ENCODE measurements at places on chromosomes 7 and 10.

DNA sequence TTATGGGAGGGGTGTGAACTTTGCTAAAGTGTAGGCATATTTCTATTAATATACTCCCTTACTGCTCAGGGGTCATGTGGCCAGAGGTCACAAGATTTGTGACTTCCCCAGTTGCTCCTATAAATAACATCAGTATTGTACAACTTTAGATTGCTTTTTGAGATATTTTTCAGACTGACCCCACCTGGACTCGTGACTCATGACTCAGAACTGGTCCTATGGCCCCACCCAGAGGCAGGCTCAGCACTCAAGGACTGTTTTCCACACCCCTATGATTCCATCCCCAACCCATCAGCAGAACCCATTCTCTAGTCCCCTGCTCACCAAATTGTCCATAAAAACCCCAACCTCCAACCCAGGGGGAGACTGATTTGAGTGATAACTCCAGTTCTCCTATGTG lies 2.7 kb upstream of the CUL2 start:
- H3K4me3 ChIP-seq: no peak overlapping the region
- no peak overlapping the region for H3K27ac ChIP-seq
- H3K27me3 ChIP-seq: no peaks in the 10 kb centered on the region
- H3K4me1 ChIP-seq: no peaks in the 10 kb centered on the region
- DNase-seq: no peak
- H3K36me3 ChIP-seq: no peaks in the 10 kb centered on the region

GRCh38 chr7:114554781-114555537 lies 140.3 kb downstream of the FOXP2 start:
- DNase-seq: no peak
- H3K36me3 ChIP-seq: no peaks in the 10 kb centered on the region
- H3K4me1 ChIP-seq: no peaks in the 10 kb centered on the region
- no peak overlapping the region for H3K27ac ChIP-seq
- no peak overlapping the region for H3K4me3 ChIP-seq

GRCh38 chr7:16724344-16724743 lies 29.2 kb upstream of the TSPAN13 start:
- no peak for DNase-seq
- no peaks in the 10 kb centered on the region for H3K27me3 ChIP-seq
- no peak overlapping the region for H3K27ac ChIP-seq
- H3K36me3 ChIP-seq: no peaks in the 10 kb centered on the region

- DNase-seq: no peak
- no peaks in the 10 kb centered on the region for H3K36me3 ChIP-seq
These were observed 150.8 kb upstream of the FAM3C start for GRCh38 chr7:121546632-121547543.

DNA sequence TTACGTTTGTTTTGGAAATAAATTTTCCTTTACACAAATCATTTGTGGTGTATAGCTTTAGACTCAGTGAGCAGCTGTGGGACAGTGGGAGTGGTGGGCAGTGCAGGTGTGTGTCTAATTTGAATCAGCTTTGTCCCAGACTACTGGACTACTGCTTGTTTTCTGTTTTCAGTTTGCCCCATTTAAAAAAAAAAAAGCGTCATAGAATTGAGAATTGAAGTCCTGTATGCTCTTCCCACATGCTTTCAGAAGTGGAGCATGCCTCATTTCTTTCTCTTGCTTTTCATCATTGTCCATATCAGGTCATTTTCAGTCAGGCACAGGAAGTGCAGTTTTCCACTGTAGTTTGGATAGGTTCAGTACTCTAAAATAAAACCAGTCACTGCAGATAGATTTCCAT lies 66.1 kb downstream of the SHH start:
- H3K27me3 ChIP-seq: no peaks in the 10 kb centered on the region
- H3K4me1 ChIP-seq: no peaks in the 10 kb centered on the region
- no peak overlapping the region for H3K4me3 ChIP-seq
- H3K27ac ChIP-seq: no peak overlapping the region
- DNase-seq: no peak
- peaks cover 8% of the 10 kb centered on the region for H3K36me3 ChIP-seq

GRCh38 chr7:6205971-6206660 lies 66.3 kb downstream of the CYTH3 start:
- no peaks in the 10 kb centered on the region for H3K27me3 ChIP-seq
- H3K27ac ChIP-seq: no peak overlapping the region
- H3K4me1 ChIP-seq: no peaks in the 10 kb centered on the region
- no peaks in the 10 kb centered on the region for H3K36me3 ChIP-seq
- H3K4me3 ChIP-seq: no peak overlapping the region

DNA sequence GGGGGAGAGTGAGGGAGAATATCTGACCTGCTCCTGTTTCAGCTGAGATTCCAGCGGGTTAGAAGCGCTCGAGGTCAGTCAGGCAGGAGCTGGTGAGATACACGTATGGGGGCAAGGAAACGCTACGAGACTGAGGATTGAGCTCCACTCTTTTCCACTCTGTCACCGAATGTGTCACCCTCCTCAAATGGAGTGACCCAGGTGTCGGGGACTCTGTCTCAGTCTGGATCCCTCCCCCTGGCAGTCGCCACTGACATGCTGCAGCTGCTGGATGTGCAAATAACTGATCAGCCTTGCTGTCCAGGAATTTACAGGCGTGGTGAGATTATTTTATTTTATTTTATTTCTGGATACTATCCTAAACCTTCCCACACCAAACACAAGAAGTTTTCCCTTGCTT lies 100.9 kb upstream of the DPP6 start:
- no peaks in the 10 kb centered on the region for H3K27me3 ChIP-seq
- no peaks in the 10 kb centered on the region for H3K4me1 ChIP-seq
- DNase-seq: no peak
- no peak overlapping the region for H3K27ac ChIP-seq
- H3K4me3 ChIP-seq: no peak overlapping the region

DNA sequence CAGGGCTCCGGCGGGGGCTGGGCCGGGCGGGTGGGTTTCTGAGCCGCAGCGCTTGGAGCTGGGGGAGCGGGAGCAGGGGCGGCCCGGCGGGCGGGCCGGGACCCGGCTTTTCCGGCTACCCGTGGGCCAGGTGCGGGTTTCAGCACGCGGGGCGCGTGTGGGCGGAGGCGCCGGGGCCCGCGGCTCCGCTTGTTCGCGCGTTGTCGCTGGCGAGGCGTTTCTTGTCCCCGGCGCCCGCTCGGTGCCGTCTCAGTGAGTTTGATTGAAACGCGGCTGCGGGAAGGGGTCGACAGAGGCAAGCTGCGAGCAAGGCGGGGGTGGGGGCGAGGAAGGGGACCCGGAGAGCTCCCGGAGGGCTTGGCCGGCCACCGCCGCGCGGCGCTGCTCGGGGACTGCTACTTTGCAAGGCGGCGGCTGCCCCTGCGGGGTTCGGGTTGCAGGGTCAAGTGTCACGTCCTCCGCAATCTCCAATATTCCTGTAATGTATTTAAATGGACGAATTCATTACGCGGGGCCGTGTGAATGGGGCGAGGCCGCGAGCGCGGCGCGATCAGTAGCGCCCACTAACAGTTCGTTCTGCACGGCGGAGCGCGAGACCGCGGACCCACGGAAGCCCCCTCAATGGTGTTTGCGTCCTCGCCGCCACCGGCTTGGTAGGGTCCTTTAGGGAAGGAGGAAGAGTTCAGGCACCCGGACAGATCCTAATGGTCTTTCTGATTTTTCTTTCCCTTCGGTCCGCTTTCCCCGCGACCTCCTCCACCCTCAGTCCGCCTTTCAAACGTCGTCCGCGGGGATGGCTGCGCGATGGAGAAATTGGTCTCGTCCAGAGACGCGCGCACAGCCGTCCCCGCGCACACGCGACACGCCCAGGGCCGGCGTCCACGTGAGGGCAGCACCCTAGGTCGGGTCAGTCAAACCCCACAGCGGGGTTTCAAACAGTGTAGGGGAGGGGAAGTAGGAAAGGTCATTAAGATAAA lies 76.9 kb downstream of the INSIG1 start:
- no peak overlapping the region for H3K27ac ChIP-seq
- H3K36me3 ChIP-seq: no peaks in the 10 kb centered on the region
- peaks cover 6% of the 10 kb centered on the region for H3K4me1 ChIP-seq
- H3K27me3 ChIP-seq: peaks cover 22% of the 10 kb centered on the region

GRCh38 chr7:105353752-105354328 lies 34.9 kb downstream of the SRPK2 start:
- no peaks in the 10 kb centered on the region for H3K27me3 ChIP-seq
- H3K4me3 ChIP-seq: no peak overlapping the region
- no peak for DNase-seq

DNA sequence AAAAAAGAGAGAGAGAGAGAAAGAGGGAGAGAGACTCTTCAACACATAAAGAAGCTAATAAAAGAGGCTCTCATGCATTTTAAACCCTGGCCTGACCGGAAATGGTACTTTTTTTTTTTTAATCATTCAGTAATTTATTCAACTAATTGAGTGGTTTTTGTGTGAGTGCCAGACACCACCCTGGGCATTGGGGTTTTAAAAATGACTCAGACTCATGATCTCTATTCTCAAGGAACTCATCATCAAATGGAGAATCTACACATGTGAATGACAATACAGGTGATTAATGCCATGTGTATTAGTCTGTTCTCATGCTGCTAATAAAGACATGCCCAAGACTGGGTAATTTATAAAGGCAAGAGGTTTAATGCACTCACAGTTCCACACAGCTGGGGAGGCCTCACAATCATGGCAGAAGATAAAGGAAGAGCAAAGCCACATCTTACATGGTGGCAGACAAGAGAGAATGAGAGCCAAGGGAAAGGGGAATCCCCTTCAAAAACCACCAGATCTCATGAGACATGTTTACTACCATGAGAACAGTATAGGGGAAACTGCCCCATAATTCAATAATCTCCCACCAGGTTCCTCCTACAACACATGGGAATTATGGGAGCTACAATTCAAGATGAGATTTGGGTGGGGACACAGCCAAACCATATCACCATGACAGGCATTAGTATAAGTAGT lies 158.5 kb upstream of the AUTS2 start:
- no peaks in the 10 kb centered on the region for H3K4me1 ChIP-seq
- H3K27ac ChIP-seq: no peak overlapping the region
- H3K4me3 ChIP-seq: no peak overlapping the region
- DNase-seq: no peak

GRCh38 chr10:72685264-72685921 lies 6.5 kb upstream of the MCU start:
- H3K27me3 ChIP-seq: no peaks in the 10 kb centered on the region
- H3K4me3 ChIP-seq: no peak overlapping the region
- H3K4me1 ChIP-seq: no peaks in the 10 kb centered on the region
- DNase-seq: no peak

Measured in breast epithelium (tissue), 4 donors.